ENCODE measurements at places on chromosomes 13 and 19.

DNA sequence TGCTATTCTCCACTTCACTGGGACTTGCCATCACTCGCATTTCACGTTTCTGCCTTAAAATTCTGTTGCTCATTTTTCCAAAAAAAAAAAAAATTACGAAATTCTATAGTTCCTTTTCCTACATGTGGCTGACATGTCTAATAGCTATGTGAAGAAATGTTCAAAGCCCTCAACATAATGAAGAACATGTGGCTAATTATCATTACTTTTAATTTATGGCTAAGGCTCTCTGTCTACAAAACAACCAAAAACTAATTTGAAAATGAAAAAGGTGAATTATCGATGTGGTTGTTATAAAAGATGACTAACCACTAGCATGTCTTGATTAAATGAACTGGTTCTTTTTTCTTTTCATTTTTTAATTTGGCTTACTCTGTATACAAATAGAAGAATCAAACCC, 940.0 kb downstream of the EFNB2 start:
- no peak for ATAC-seq

DNA sequence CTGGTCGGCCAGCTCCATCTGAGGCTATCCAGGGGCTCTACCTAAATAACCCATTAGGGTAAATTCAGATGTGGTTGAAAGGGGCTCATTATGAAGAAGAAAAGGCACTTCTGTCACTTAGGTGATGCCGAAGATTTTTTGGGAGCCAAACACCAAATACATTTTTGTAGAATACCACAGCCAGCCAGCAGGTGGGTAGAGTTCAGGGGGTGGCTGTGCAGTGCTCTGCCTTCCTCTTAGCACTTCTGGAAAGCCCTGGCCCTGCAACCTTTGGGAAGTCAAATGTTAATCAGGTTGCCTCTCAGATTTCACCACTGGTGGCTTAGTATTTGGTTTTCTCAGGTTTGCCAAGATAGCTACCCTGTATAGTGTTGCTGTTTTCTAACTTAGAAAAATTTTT, 18.5 kb upstream of the GPR18 start:
- no peak for ATAC-seq

GRCh38 chr19:45645068-45645630, 6.0 kb upstream of the EML2 start:
- ATAC-seq = no peak

DNA sequence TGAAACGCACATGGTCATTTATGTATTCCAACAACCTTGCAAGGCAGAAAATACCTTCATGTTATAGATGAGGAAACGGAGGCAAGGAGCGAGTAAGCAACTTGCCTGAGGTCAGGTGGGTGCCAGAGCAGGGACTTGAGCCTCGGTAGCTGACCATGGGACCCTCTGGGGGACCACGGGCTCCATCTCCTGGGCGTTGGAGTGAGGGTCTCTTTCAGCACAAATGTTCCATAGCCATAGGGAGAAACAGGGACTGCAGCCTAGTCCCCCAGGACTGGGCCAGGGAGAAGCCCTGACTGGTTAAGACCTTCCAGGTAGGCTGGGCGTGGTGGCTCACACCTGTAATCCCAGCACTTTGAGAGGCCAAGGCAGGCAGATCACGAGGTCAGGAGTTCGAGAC, 38.4 kb upstream of the ADGRE5 start:
- ATAC-seq = no peak

DNA sequence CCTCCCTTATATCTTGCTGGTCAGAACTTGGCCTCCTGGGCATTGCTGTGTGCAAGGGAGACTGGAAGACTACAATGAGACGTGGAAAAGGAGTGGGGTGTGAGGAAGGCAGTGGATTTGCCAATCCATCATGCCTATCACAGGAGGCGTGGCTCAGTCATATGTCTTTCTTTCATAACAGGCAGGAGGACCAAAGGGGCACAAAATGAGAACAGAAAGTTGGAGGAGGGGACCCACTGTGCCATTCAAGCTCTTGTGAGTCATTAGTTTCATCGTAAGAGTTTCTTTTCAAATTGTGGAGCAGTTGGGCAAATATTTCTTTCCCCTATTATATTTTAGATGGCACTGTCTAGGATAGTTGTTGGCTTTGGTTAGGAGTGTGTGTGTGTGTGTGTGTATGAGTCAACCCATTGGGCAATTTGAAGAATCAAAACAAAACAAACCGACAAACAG, 471.5 kb downstream of the TSHZ3 start:
- ATAC-seq = peak; percentile 66

GRCh38 chr13:44300895-44301638, 72.6 kb upstream of the SERP2 start:
- peak; percentile 83 for ATAC-seq

DNA sequence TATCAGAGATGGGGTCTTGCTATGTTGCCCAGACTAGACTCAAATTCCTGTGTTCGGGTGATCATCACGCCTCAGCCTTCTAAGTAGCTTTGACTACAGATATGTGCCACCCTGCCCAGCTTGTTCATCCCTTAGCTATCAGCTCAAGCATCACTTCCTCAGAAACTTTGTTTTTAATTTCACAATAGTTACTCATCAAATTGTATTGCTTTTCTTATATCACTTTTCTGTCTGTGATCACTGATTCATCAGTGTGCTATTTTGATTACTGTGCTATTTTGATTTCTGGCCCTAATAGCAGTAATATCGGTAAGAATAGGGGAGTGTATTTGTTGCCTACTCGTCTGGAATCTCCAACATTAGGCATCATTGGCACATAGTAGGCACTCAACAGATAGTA, 878.6 kb upstream of the PCDH20 start:
- no peak for ATAC-seq
